ENCODE measurements at places on chromosomes 4 and X.

DNA sequence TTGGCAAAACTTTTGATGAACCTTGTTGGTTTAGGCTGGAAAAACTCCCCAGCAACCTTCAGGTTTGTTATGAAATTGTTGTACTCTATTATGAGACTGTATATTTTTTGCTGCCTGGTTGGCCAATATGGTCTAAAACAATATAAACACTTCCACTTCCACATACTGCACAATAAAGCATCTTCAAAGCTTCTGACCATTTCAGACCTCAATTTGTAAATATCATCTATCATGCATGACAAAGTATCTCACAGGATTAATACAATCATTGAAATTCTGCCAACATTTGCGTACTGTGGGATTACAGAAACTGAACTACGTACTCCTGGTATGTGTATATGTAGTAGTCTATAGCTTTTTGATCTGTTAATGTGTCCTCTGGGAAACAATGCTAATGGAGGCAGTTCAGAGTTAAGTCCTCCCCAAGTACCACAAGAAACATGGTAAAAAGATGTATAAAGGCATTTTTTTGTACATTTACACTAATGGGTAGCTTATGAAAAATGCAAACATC, 40.4 kb downstream of the GPC4 start:
- no peak for DNase-seq

- no peak for DNase-seq
These were observed 19.8 kb upstream of the TMLHE start for GRCh38 chrX:155632431-155633100.

DNA sequence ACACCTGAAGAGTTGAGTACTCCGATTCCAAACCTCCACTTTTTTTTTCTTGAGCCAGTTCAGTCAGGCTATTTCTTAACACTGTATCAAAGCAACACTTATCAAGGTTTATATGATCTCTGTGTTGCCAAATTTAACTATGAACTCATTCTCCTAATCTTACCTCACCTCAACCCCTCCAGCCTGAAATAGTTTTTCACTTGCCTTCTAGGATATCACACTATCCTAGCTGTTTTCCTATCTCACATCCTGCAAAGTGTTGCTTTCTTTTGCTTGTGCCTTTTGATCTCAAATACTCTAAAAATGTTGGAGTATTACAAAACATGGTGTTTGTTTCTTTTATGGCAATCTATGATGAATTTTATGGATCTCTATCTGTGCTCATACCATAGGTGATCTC, 415.0 kb downstream of the CFAP47 start:
- no peak for DNase-seq

DNA sequence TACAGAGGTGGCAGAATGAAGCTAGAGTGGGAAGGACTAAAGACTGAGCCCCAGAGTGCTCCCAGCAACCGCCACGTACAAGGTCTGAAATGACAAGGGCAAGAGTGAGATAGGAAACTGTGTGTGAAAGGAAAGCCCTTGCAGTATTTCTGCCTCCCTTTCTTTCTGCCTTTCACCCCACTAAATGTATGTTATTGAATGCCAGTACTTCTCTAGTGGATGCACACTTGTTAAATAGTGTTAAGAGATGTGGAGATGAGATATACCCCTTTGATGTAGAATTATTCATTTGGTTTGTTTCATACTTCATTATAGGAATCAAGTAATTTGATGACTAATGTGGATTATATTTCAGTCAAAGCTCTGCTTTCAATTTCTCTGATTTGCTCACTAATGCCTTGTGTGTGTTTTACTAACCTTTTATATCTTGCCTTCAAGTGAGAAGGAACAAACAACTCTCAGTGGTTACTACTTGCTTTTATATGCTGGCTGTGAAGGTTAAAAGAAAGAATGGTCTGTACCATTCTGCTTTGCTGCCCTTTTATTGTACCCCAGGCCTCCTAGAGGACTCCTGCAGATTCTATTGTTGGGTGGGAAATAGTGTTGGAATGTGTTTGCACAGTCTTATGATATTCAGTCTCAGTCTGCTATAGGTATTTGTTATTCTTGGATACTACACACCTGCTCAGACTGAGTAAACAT, 8.0 kb upstream of the ANXA3 start:
- no peak for DNase-seq

GRCh38 chr4:152935143-152935542, 980 bp upstream of the FHDC1 start:
- no peak for DNase-seq

GRCh38 chrX:33207056-33207455, 4.3 kb downstream of the DMD start:
- no peak for DNase-seq

DNA sequence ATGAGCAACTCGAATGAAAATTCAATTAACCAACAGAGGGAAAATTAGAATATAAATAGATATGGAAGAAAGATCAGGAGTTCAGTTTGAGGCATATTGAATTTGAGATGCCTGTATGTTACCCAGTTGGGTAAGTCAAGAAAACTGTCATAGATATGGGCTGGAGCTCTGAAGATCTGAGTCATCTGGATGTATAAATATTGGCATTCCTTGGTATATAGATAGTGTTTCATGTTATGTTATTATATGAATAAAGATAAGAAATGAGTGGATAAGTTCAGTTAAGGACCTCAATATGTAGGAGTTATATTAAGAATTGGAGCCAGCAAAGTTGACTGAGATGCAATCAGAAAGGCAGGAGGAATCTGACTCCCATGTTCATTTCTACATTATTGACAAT, 543.6 kb upstream of the SMIM31 start:
- DNase-seq, result no peak

DNA sequence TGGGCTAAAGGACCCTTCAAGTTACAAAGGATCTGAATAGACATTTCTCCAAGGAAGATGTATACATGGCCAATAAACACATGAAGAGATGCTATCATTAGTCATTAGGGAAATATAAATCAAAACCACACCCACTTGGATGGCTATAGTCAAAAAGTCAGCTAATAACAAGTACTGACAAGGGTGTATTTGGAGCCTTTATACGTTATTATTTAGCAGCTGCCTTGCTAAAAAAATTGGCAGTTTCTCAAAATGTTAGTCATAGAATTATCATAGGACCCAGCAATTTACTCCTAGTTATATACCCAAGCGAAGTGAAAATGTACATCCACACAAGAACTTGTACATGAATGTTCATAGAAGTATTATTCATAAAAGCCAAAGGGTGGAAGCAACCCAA, 112.7 kb upstream of the DUSP21 start:
- DNase-seq, result no peak

DNA sequence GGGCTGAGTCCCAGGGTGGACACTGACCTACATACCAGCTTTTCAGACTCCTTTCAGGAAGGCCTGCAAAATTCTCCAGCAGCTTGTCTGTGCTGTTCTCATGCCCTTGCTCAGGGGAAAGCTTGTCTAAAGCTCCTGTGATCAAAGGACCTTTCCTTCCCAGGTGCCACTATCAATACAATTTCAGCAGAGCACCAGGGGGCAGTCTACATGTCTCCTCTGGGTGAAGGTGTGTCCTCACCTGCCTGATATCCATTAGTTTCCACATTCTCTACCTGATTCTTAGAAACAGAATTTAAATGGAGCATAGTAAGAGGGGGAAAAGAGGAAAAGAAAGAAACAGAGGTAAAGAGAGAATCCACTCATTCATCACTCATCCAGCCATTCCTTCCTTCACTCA, 114.2 kb downstream of the PPARGC1A start:
- no peak for DNase-seq

DNA sequence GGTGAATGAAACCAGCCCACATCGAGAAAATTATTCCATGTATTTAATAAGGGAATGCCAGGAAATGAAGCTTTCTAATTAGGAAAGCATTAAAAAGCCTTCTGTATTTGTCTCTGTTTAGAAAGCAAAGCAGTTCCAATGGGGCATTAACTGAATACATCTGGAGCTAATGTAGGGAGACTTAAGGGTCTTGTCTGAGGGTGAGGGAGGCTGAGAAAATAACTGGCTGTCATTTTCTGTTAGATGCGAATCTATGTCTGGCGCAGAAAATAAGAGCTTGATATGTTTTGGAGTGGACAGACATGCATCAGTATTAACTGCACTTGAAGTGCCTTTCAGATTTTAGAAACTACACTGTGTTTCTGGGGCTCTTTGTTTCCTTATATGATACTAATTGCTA, 111.3 kb downstream of the KLHL8 start:
- DNase-seq, result no peak

DNA sequence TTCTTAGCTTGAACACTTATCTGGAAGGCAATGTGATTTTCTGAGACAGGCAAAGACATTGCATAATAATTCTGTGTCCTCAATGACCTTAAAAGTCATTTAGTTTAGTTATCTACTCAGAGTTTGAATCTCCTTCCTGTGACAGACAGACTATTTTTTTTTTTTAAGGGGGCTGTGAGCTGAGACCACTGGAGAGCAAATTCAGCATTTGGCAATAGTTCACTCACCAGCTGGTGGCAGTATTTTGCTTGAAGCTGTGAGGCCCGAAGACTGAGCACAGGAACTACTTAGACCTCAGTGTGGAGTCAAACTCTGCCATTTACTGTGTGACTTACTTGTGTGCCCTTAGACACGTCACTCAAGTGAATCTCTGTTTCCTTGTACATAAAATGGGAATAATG, 22.9 kb upstream of the CPE start:
- DNase-seq, result no peak

- DNase-seq, result no peak
These were observed 278.7 kb downstream of the RCHY1 start for GRCh38 chr4:75235359-75235951.

DNA sequence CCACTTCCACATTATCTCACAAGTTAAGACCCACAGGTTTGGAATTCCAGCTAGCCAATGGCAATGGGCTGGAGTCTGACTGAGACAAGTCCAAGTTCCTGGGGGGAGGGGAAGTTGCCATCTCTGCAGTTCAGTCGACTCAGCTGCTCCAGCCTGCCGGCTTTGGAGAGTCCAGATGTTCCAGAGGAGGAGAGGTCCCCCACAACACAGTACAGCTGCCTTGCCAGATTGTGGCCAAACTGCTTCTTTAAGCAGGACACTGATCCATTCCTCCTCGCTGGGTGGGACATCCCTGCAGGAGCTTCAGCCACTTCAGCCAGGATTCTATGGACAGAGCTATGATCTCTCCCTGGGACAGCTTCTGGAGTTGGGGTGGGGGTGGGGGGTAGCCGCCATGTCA, 199.2 kb downstream of the EDA start:
- DNase-seq, result no peak
